ENCODE measurements at places on chromosomes 5 and 9. TPM values are rescaled to one million over a fixed set of nuclear protein-coding genes. Genes with fewer than 3 reads are reported as not detected.

LEAP2 gene
- 5.9 TPM for total RNA-seq

AFAP1L1 gene
- 2.2 TPM for total RNA-seq

CATSPER3 gene
- 4.1 TPM for total RNA-seq

LCN2 gene
- 115 TPM for total RNA-seq

BHMT gene
- not detected for total RNA-seq

SLC27A6 gene
- total RNA-seq: 0.27 TPM

TAF11L4 gene
- total RNA-seq: not detected

THBS4 gene
- 10.0 TPM for total RNA-seq

HABP4 gene
- total RNA-seq: 6.7 TPM

PAEP gene
- not detected for total RNA-seq

FAF2 gene
- total RNA-seq: 32.4 TPM

NUTM2G gene
- not detected for total RNA-seq

AIF1L gene
- 0.75 TPM for total RNA-seq

TAF11L10 gene
- not detected for total RNA-seq

PCDHGB3 gene
- 3.8 TPM for total RNA-seq

ANKRD34B gene
- total RNA-seq: not detected

LRRC19 gene
- total RNA-seq: 31.0 TPM

- no peaks in the 10 kb centered on the region for H3K27me3 ChIP-seq
- H3K27ac ChIP-seq: no peak overlapping the region
- no peaks in the 10 kb centered on the region for H3K36me3 ChIP-seq
- DNase-seq: no peak
Observed at GRCh38 chr5:40394698-40395097, 285.0 kb upstream of the PTGER4 start.

GRCh38 chr9:130199605-130200004, 27.4 kb downstream of the NCS1 start:
- DNase-seq: no peak
- H3K4me1 ChIP-seq: peaks cover 14% of the 10 kb centered on the region
- H3K27ac ChIP-seq: peak overlapping the region; percentile 85
- no peak overlapping the region for H3K4me3 ChIP-seq
- no peaks in the 10 kb centered on the region for H3K27me3 ChIP-seq

DNA sequence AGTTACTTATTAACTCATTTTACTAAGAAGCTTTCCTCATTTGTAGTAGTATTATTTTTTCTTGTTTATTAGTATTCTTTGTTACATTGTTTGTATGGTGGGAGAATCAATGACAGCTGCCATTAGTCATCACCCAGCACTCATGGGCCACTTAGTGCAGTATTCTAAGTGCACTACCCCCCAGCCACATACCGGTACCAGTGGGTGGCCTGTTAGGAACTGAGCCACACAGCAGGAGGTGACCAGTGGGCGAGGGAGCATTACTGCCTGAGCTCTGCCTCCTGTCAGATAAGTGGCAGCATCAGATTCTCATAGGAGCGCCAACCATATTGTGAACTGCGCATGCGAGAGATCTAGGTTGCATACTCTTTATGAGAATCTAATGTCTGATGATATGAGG, 24.2 kb upstream of the CAMLG start:
- H3K27ac ChIP-seq: no peak overlapping the region
- H3K36me3 ChIP-seq: peaks cover 36% of the 10 kb centered on the region
- H3K4me3 ChIP-seq: no peak overlapping the region

- H3K27ac ChIP-seq: no peak overlapping the region
- no peak for DNase-seq
- no peaks in the 10 kb centered on the region for H3K27me3 ChIP-seq
Observed at GRCh38 chr9:27766073-27766835, 193.0 kb upstream of the C9orf72 start.

- no peaks in the 10 kb centered on the region for H3K27me3 ChIP-seq
- H3K27ac ChIP-seq: peak overlapping the region; percentile 17
- no peak overlapping the region for H3K4me3 ChIP-seq
- no peaks in the 10 kb centered on the region for H3K4me1 ChIP-seq
- DNase-seq: peak; percentile 26
Observed at GRCh38 chr9:78363221-78363620, 66.3 kb downstream of the PSAT1 start.

DNA sequence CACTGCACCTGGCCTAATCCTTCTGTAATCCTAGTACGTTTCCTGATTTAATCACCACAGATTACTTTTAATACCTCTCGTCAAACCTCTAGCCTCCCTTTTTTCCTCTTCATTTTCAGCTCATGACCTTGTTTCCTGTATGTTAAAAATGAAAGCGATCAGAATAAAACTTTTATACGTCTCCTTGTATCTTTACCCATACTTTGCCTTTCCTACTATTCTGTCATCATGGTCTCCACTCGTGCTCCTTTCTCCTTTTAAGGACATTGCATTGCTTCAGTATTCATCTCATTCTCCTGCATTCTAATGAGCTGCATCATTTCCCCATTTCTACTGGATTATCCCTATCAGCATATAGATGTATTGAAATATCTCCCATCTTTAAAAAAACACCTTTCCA, 8.5 kb downstream of the CDC42SE2 start:
- DNase-seq: no peak
- no peak overlapping the region for H3K4me3 ChIP-seq
- peak overlapping the region; percentile 10 for H3K27ac ChIP-seq
- no peaks in the 10 kb centered on the region for H3K27me3 ChIP-seq

- no peaks in the 10 kb centered on the region for H3K27me3 ChIP-seq
- peak; percentile 58 for DNase-seq
- H3K4me1 ChIP-seq: peaks cover 7% of the 10 kb centered on the region
- H3K36me3 ChIP-seq: no peaks in the 10 kb centered on the region
Observed at GRCh38 chr9:128494108-128494745, 10.3 kb upstream of the GLE1 start.

- peak; percentile 12 for DNase-seq
- H3K4me1 ChIP-seq: no peaks in the 10 kb centered on the region
- H3K27me3 ChIP-seq: no peaks in the 10 kb centered on the region
- H3K4me3 ChIP-seq: peak overlapping the region; percentile 98
- H3K36me3 ChIP-seq: no peaks in the 10 kb centered on the region
Observed at GRCh38 chr9:132943651-132944293, 644 bp downstream of the TSC1 start.

GRCh38 chr9:128419061-128419925, 1.4 kb upstream of the CERCAM start:
- no peak for DNase-seq
- H3K4me3 ChIP-seq: no peak overlapping the region

DNA sequence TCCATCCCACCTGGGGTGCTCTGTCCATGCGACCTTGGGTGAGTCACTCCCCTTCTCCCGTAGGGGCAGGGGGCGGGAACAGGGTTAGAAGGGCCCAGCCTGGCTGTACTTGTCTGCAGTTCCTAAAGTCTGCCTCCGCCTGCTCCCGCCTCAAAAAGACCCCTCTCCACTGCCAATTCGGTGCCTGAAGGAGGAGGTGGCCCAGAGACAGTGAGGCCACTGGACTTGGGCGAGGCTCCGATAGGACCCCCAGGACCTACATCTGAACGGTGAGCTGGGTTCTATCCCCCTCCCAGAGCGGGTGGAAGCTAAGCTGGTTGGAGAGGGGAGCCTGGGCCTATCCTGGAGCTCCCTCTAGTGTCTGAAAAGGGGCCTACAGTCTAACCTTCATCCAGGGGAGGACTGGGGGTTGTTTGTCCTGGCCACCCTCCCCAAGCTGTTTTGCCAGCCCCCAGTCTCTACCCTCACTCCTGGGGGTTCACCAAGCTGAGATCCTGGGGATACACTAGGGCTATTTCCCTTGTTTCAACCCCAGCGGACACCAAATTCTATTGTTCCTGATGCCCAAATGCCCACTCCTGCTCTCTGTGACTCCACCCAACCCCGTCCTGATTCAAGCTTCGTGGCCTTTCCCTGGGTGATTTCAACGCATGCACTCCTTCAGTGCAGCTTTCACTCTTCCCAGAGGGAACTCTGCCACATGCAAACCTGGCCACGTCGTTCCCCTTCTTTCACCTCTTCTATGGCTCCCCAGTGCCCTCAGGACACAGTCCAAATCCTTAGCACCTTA, 6.1 kb upstream of the CRB2 start:
- DNase-seq: peak; percentile 58
- peaks cover 7% of the 10 kb centered on the region for H3K4me1 ChIP-seq
- no peaks in the 10 kb centered on the region for H3K36me3 ChIP-seq

DNA sequence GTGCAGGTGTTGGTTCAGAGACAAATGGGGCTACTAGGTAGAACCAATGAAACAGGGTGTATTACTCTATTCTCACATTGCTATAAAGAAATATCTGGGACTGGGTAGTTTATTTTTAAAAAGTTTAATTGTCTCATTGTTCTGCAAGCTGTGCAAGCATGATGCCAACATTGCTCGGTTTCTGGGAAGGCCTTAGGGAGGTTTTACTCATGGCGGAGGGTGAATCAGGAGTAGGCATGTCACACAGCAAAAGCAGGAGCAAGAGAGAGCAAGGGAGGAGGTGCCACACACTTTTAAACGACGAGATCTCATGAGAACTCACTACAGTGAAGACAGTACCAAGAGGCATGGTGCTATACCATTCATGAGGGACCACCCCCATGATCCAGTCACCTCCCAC, 134.6 kb downstream of the PIK3R1 start:
- no peak for DNase-seq
- no peak overlapping the region for H3K4me3 ChIP-seq
- no peaks in the 10 kb centered on the region for H3K27me3 ChIP-seq
- no peaks in the 10 kb centered on the region for H3K36me3 ChIP-seq

- no peak overlapping the region for H3K27ac ChIP-seq
- H3K36me3 ChIP-seq: no peaks in the 10 kb centered on the region
- H3K27me3 ChIP-seq: no peaks in the 10 kb centered on the region
- no peak for DNase-seq
- H3K4me1 ChIP-seq: no peaks in the 10 kb centered on the region
Observed at GRCh38 chr5:91499943-91500531, 116.9 kb upstream of the ARRDC3 start.

DNA sequence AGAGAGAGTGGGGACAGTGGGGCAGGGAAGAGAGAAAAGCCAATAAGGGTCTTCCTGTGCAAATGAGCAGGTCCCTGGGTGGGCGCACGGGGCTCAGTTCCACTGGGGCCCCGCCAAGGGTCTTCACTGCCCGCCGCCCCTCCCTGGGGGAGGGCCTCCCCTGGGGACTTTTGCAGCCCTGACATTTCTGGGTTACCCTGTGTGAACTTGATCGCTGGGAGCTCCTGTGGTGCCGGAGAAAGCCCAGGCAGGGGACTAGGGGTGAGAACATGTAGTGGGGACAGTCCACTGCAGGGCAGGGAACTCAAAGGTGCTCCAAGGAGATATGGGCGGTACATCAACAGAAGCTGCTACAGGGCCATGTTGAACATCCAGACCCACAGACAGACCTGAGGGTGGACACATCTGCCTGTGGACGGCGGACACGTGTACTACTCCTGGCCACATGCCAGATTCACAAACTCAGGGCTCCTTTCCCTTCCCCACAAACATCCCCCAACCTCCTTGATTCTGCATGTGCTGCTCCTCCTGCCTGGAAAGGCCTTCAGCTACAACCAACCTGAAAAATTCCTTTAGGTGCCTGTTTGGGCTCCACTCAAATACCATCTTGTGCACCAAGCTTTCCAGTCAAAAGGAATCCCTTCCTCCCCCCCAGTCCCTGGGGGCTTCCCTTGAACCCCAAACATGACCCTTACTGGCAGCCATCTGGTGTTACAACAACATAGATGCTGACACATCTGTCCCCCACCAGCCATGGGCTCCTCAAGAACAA, 43.0 kb upstream of the NEK6 start:
- no peaks in the 10 kb centered on the region for H3K27me3 ChIP-seq
- DNase-seq: no peak
- H3K27ac ChIP-seq: no peak overlapping the region
- H3K4me3 ChIP-seq: no peak overlapping the region
- H3K36me3 ChIP-seq: no peaks in the 10 kb centered on the region

GRCh38 chr5:15785531-15785981, 285.6 kb downstream of the FBXL7 start:
- no peaks in the 10 kb centered on the region for H3K36me3 ChIP-seq
- no peaks in the 10 kb centered on the region for H3K4me1 ChIP-seq
- no peak for DNase-seq
- H3K4me3 ChIP-seq: no peak overlapping the region

- H3K4me1 ChIP-seq: no peaks in the 10 kb centered on the region
- H3K27ac ChIP-seq: no peak overlapping the region
- no peak overlapping the region for H3K4me3 ChIP-seq
- H3K27me3 ChIP-seq: no peaks in the 10 kb centered on the region
- no peaks in the 10 kb centered on the region for H3K36me3 ChIP-seq
Observed at GRCh38 chr9:76441551-76442322, 17.2 kb upstream of the GCNT1 start.

DNA sequence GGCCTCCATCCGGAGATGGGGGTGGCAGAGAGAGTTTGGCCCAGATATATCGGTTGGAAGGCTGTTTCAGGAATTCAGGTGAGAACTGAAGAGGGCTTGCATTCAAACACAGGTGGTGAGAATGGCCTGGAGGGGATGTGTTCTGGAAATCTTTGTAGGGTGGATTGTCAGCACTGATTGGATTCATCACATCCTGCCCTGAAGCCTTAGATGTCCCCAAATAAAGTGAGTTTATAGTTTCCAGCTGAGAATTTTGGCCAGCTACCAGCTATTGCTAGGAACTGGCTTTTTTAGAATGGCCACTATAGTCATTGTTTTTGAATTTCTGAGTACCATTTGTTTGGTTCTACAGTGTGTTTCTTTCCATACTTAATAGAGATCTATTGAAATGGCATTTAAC, 46.1 kb upstream of the ANKH start:
- H3K27ac ChIP-seq: no peak overlapping the region
- DNase-seq: no peak
- no peaks in the 10 kb centered on the region for H3K4me1 ChIP-seq
- H3K4me3 ChIP-seq: no peak overlapping the region
- no peaks in the 10 kb centered on the region for H3K27me3 ChIP-seq

- H3K4me1 ChIP-seq: peaks cover 34% of the 10 kb centered on the region
- no peak overlapping the region for H3K4me3 ChIP-seq
- H3K27ac ChIP-seq: peak overlapping the region; percentile 0
- peak; percentile 9 for DNase-seq
- H3K36me3 ChIP-seq: no peaks in the 10 kb centered on the region
Observed at GRCh38 chr5:172455511-172456061, 1.3 kb upstream of the SH3PXD2B start.

DNA sequence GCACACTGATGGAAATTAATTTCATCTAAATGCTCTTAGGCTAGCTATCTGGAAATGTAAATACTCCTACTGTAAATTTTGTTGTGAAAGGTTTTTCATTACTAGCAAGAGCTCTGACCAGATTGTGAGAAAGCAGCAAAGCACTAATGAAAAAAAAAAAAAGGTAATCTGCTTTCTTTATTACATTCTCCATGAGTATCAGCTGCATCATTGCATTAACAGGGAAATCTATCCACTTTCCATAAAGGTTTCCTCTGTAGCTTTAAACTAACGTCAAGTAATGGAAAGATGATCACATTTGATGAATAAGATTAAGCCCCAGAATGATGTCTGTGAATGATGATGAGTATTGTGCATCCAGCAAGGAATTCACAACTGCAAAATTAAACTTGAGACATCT, 790.6 kb upstream of the TYRP1 start:
- H3K4me3 ChIP-seq: no peak overlapping the region
- no peaks in the 10 kb centered on the region for H3K27me3 ChIP-seq
- no peaks in the 10 kb centered on the region for H3K36me3 ChIP-seq
- no peaks in the 10 kb centered on the region for H3K4me1 ChIP-seq
